ENCODE measurements at places on chromosomes 16 and 17.

DNA sequence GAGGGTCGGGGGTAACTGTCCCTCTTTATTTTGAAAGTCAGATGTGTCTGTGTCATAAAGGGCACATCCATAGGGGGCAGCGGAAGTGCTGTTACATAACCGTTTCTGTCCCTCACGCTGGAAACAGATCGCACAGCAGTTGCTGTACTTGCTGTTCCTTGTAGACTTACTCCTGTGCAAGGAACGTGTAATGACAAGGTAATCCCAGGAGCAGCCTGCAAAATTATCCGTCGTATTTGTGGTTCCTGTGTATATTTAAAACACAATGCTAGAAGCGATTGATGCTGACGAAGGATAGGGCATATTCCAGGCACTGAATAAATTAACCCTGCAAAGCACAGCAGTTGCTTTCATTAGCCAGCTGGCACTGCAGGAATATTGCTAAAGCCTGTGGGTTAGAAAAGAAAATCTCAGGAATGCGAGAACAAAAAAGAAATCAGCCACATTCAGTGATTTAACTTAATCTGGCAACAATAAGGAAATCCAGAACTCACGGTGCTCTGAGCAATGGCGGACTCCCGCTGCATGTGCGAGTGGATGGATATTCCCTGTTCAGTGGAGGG lies 76.2 kb downstream of the SPECC1 start:
- DNase-seq, result no peak

DNA sequence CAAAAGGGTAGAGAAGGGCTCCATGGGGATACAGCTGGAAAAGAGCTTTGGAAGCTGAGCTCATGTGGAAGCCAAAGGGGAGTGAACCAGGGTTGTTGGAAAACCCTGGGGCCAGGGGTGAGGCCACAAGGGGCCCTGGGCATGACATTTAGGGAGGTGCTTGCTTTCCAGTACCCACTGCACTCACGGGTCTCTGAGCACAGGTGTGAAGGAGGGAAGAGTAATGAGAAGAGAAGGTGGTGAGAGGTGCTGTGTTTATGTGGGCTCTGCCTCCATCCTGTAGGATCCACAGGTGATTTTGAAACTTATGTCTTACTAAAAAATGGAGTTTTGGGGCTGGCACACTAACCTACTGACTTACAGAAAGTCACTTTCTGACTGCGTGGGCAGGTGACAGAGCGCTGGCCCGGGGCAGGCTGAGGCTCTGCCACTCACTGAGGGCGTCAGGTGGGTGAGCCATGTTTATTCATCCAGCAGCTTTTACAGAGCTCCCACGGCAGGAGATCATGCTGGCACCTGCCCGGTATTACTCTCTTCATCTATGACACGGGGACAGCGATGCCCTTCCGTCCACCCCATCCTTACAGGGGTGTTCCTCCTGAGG lies 18.9 kb downstream of the KSR1 start:
- no peak for DNase-seq

DNA sequence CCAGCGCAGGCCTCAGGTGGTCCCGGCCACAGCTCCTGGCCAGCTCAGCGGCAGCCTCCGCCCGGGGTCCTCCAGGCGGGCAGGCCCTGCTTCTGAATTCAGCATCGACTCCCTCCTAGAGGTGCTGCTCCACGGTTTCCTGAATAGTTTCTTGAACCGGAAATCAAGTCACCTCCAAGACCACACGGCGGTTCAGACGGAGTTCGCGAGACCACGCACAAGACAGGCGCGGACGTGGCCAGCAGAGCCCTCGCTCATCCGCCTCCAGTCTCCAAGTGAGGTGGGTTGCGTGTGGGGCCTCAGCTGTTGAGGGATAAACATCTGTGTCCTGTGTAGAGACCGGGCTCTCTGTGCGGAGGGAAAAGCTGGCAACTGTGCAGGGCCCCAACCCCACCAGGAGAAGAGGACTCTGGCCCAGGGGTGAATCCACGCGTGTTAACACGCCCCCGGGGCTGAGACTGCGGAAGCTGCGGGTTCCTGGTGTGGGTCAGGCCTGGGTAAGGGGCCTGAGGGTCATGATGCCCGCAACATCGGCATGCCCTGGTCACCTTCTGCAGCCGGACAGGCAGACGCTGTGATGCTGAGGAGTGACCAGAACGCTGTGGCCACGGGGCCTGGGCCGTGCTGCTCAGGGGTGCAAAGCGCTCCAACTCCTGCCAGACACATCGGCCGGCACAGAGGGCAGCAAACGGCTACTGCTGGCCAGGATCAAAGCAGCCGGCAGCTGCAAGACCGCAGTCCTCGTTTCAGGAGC lies 55.0 kb upstream of the METRNL start:
- DNase-seq, result no peak

DNA sequence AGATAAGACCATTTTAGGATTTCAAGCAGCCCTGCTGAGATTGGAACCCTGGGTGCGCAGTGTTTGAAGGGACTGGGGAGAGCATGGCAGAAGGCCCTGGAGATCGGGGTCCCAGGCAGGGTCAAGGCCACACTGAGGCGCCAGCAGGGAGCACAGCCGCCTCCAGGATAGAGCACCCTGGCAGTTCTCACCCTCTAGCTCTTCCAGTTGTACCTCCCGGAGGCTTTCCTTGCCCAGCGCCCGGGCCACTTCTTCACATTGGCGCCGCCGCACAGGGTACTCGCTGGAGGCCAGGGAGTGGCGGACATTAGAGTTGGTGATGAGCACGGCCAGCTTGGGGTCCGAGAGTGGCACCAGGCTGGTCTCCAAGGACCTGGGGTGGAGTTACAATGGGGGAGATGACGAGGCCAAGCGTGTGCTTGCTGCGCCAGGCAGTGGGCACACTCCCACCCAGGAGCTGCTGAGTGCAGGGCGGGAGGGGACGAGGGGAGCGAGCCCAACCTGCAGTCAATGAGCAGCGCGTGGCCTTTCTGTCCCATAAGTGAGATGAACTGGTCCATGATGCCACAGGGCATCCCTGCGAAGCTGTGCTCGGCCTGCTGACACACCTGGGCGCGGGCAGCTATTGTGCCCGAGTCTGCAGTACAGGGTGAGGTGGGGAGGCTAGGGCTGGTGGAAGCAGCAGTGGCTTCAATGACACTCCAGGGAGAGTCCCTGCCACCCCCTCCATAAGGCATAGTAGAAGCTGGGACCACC lies 2.3 kb downstream of the GALK1 start:
- DNase-seq, result no peak

DNA sequence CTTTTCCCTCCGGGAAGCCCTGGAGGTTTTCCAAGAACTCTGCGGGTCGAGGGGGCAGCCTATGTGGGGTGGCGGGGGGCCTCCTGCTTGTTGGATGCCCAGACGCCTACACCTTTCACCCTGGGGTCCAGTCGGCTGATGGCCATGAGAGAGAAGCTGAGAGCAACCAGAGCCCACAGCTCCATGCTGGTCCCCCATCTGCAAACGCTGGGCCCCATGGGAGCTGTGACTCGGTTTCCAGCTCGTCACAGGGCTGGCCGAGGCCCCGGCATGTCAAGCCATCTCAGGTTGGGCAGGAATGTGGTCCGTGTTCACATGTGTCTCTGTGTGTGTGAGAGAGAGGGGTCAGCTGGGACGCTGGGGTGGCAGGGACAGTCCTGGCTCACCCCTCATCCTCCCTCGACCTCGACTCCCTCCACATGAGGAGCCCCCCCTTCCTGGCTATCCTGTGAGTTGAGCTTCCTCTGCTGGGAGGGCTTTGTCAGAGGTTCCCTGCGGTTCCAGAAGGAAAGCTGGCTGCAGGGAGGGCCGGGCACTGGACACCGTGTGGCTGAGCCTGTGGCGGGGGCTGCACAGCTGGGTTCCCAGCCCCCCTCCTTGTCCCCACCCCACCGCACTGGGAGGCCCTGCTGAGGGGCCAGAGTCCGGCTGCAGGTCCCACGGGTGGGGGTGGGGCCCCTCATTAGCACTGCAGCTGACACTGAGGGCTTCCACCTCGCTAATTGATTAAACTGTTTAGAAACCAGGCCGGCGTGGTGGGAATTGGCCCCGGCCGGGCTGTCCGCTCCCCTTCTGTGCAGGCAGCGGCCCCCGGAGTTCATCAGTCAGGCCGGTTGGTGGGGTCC lies 19.1 kb downstream of the METRNL start:
- no peak for DNase-seq

- no peak for DNase-seq
These were observed 177.4 kb upstream of the SDK2 start for GRCh38 chr17:73821665-73822064.

DNA sequence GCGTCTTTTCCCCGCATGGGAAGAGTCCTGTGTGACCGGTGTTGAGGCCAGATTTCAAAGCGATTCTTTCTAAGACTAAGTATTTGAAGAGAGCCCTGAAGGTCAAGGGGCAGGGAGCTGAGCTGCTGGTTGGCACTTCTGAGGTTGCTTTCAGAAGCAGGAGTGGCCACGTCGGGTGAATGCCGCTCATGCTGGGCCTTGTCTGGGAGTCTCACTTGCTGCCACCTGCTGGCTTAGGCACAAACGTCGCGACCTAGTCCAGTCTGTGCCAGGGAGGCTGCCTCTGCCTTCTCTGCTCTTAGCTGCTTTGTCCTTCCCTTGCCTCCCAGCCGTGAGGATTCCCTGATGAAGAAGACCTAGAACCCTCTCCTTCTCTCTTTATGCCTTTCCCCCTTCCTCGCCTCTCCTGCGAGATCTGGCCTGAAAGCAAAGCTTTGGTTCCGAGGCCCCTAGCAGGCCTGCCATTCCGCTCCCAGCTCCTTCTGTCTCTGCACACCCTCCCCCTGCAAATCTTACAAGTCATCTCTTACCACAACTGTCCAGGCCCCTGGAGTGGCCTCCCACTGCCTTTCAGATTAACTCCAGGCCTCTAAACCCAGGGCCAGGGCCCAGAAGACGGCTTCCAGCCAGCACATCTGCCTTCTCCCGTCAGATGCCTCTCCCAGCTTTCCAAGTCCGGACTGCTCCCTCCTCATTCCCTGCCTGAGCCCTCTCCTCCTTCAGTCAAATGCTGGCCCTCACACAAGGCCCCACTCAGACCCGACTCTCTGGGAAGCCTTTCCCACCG lies 11.4 kb downstream of the CTNS start:
- no peak for DNase-seq

DNA sequence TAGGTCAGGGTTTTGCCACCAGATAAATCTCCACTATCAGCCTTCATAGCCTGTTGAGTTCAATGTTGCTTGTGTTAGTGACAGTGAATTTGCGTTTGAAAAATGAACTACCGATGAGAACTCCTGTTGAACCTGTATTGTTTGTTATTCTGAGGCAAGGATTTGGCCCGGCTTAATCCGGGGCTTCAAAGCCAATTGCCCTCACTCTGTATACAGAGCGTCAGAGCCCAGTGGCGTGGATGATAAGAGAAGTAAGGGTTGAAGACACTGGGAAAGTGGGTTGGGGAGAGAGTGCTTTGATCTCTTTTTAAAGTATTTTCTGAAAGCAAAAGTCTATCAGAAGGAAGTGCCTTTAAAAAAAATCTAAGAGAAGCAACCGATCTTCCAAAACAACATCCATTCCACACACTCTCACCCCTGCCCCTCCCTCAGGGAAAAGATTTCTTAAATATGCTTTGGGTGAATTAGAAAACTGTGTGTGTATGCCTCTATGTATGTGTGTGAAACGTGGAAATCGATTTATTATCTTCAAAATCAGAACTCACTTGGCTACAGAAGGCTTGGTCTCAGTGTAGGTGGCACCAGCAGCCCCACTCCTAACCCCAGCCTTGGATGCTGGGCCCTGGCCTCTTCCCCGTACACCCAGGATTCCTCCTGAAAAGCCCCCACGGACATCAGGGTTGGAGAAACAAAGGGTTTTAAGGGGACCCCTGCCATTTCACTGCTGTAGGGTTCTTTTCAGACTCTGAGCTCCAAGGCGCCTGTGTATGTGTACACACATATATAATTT lies 8.8 kb downstream of the TBX4 start:
- DNase-seq, result no peak

GRCh38 chr16:71287454-71287853 lies 1.7 kb downstream of the CMTR2 start:
- no peak for DNase-seq

- DNase-seq, result no peak
These were observed 38.4 kb upstream of the IRX6 start for GRCh38 chr16:55285586-55285985.

DNA sequence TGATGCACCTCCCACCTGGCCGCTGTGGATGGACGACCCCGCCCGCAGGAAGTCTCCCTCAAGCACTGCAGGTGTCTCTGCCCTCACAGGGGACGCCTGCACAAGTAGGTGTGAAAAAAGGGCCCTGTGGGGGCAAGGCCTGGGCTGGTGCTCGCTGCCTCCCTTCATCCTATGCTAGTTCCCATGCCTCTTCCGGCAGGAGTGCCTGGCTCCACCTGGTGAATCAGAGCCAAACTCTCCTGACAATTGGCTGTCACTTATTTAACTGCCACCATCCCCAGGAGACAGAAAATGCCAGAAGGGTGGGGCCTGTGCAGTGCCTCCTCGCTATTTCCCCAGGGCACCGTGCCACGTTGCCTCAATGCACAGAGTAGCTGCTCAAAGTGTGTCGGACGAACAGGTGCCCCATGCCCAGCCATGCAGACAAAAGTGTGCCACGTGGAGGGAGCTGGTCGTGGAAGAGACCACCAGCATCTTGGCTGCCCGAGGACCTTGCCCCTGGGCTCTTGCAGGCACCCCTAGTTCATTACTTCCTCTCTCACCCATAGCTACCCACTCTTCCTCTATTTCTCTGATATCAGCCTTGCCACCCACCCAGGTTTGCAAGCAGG lies 170.7 kb downstream of the SEC14L1 start:
- no peak for DNase-seq

DNA sequence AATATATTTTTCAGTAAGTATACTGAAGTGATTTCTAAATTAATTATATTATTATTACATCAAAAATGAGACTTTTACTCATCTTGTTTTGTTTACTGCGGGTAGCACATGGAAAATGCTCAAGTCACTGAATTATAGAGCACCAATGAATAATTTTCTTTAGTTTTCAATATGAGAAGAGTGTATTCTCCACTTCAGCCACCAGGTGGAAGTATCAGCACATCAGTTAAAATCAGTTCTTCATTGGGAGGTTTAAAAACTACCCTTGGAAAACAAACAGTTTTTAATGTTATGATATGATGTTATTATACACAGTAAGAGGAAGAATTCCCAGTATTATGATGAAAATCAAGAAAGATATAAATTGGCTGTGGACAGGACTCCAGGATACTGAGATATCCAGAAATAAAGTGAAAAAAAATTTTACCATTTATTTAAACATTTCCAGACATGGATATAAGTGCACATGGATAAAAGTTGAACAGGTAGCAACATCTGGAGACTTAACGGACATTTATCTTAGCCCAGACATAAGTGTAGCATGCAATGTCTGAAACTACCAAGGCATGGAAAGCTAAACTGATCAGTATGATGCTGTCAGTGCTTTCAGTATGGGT lies 467.3 kb downstream of the KCNJ2 start:
- no peak for DNase-seq

DNA sequence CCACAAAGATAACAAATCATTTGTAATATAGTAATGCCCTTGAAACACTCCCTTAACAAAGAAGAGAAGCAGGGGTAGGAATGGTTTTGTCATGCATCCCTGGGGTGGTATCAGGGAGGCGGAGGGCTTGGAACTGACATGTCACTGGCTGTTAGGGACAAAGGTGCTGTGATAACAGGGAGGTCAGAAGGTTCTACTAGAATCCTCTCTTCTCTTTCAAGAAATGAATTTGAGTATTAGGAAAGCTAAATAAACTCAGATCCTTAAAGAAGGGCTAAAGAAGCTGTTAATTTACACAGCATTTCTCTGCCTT lies 65.4 kb upstream of the ADAMTS18 start:
- no peak for DNase-seq

Data from non-pigmented ciliary epithelial cell (primary cell).